ENCODE measurements at places on chromosomes 7 and 10. TPM values are rescaled to one million over a fixed set of nuclear protein-coding genes. Genes with fewer than 3 reads are reported as not detected.

LIPK gene
- not detected for total RNA-seq

CALHM3 gene
- not detected for total RNA-seq

SPDYE6 gene
- total RNA-seq: not detected

CYP2C19 gene
- not detected for total RNA-seq

ALOX5 gene
- total RNA-seq: 0.21 TPM

DNAJC2 gene
- total RNA-seq: 56.2 TPM

OLAH gene
- 0.90 TPM for total RNA-seq

- no peak for DNase-seq
Observed at GRCh38 chr7:114932991-114933390, 11.1 kb downstream of the MDFIC start.

DNA sequence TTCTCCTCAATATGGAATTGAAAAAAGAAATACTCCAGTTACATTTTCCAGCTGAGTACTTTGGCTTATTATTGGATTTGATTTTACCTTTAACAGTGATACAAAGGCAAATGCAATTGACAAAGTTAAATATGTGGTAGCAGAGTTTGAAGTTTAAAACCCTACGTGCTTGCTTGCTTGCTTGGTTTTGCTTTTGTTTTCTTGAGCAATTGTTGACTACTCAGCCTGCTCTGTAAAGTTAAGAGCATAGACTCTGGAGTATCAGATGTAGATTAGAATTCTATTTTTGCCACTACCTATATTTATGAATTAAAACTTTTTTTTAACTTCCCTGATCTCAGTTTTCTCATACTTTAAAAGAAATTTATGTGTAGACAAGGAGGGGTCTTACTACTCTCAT, 51.4 kb downstream of the PCDH15 start:
- DNase-seq: no peak

GRCh38 chr7:81430761-81431160, 339.1 kb downstream of the HGF start:
- no peak for DNase-seq

- no peak for DNase-seq
Observed at GRCh38 chr10:90168244-90168643, 466.9 kb downstream of the KIF20B start.

DNA sequence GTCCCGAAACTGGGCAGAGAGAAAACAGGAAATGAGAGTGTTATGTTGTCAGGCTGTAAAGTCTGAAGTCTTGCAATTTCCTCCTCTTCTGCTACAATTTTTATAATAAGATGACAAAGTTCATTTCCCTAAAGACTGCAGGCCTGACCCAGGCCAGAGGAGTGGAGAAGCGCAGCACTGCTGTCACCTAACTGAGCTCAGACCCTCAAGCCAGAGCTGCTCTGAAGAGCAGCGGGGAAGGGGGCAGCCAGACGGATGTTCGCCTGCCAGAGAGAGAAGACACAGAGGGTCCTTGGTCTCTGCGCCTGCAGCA, 12.6 kb upstream of the AOAH start:
- no peak for DNase-seq

DNA sequence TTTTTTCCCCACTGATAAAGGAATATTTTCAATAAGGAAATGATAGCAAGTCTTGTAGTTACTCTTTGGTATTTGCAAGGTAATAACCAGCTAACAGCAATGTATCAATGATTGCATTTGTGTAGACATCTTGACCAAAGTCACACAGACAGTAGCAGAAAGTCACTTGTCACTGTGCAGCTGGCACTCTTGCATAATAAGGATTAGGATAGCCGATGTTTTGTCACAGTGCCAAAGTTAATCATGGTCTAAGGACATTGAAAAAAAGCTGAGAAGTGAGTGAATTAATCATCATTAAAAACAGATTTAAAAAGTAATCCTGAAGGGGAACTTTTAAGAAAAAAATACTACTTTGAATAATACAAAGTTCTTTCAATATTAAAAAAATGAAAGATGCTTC, 834.3 kb upstream of the C7orf33 start:
- DNase-seq: no peak

- DNase-seq: no peak
Observed at GRCh38 chr10:21524526-21525366, 736 bp downstream of the SKIDA1 start.

DNA sequence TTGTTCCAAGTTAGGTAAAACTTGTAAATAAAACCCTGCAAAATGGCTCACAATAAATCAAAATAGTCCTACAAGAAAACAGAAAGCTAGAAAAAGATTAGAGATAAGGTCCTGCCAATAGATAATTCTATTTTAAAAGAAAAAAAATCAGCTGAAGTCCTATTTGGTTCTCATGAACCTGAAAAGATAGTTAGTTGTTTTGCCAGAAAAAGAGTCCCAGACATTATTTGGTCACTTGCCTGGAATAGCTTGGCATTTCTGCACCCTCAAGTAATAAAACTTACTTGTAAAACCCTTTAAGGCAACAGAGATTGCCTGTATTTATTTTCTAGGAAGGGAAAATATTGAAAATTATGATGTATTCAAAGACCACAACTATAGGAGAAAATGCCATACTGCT, 47.7 kb downstream of the LRRN3 start:
- no peak for DNase-seq

DNA sequence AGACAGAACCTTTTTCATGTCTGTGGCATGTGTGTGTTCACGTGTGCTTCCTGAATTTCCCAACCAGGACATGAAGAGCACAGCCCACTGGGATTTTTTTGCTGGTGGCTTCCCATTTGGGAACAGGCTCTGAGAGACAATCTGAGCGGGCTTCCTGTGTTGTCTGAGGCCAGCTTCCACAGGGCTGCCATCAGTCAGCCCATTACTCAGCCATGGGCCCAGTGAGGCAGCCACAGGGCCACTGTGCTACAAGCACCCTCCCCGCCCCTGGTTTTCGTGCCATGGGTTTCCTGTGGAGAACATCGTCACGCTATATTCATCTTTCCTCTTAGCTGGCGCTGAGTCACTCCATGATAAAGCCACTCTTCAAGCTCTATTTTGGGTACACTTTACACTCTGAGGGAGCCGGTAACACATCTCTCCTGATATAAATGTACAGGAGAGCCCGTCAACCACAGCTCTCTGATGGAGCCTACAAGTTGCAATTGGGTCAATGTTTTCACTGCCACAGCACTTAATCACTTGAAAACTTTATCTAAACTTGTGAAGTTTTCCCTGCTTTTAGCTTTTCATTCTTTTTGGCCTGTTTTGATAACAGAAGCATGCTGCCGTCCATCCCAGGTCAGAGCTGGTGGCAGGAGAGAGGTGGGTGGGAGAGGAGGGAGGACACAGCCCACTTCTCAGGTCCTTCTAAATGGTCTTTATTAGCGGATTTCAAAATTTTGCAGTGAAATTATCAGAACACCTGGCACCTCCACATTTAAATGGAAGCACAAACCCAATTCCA, 96.9 kb downstream of the HIPK2 start:
- peak; percentile 94 for DNase-seq

GRCh38 chr7:83301416-83301815, 138.7 kb upstream of the PCLO start:
- no peak for DNase-seq

GRCh38 chr7:10315881-10316280, 657.8 kb upstream of the PHF14 start:
- DNase-seq: no peak

DNA sequence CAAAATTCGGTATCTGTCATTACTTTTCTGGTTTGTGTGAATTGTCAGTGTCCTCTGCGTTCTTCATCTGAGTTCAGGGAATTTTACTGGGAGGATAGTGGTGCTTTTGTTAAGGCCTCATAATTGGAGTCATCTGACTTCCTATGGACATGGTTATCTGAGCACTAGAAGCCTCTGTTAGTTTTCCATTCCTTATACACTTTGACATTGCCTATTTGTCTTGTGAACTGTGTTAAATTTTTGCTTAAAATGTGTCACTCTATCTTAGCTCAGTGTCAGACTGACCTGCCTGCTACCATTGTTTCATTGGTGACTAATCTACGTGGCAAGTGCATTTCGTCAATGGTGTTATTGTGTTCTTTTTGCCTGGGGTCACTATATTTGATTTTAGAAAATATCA, 253.3 kb downstream of the SEMA3A start:
- DNase-seq: no peak

DNA sequence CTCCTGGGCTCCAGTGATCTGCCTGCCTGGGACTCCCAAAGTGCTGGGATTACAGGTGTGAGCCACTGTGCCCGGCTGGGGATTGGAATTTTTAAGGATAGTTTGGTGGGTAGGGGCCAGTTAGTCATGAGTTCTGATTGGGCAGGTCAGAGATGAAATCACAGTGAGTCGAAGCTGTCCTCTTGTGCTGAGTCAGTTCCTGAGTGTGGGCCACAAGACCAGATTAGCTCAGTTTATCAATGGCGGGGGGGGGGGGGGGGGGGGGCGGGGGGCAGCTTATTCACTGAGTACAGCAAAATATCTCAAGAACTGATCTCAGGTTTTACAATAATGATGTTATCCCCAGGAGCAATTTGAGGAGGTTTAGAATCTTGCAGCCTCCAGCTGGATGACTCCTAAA, 11.6 kb upstream of the ERCC6 start:
- DNase-seq: no peak

GRCh38 chr7:102981451-102981850, 68.7 kb downstream of the LRRC17 start:
- DNase-seq: no peak

GRCh38 chr7:46173476-46174195, 252.6 kb upstream of the IGFBP3 start:
- no peak for DNase-seq

- DNase-seq: no peak
Observed at GRCh38 chr7:74176555-74176954, 2.4 kb downstream of the EIF4H start.
